ENCODE measurements at places on chromosomes 16 and 17. TPM values are rescaled to one million over a fixed set of nuclear protein-coding genes. Genes with fewer than 3 reads are reported as not detected.

DRC3 gene
- 1.3 TPM for total RNA-seq

GAS7 gene
- total RNA-seq, result 2.4 TPM

PLEKHH3 gene
- 27.6 TPM for total RNA-seq

UMOD gene
- total RNA-seq, result not detected

KRT36 gene
- total RNA-seq, result not detected

RRAD gene
- 0.98 TPM for total RNA-seq

ZG16B gene
- total RNA-seq, result not detected

SECTM1 gene
- total RNA-seq, result 3.0 TPM

SHBG gene
- 4.6 TPM for total RNA-seq

SLFN12L gene
- 0.30 TPM for total RNA-seq

FOXN1 gene
- total RNA-seq, result not detected

ABCA3 gene
- 1.9 TPM for total RNA-seq

KRTAP9-8 gene
- not detected for total RNA-seq

OR1F1 gene
- not detected for total RNA-seq

FAM171A2 gene
- 0.20 TPM for total RNA-seq

SAMD14 gene
- 1.9 TPM for total RNA-seq

TBKBP1 gene
- 2.2 TPM for total RNA-seq

CBLN1 gene
- 0.13 TPM for total RNA-seq

HSD17B2 gene
- 82.7 TPM for total RNA-seq

GLP2R gene
- total RNA-seq, result 0.68 TPM

SMARCD2 gene
- 73.9 TPM for total RNA-seq

SRP68 gene
- total RNA-seq, result 30.8 TPM

CDH16 gene
- not detected for total RNA-seq

CCL5 gene
- 0.48 TPM for total RNA-seq

MYH8 gene
- total RNA-seq, result not detected

PLD2 gene
- 8.5 TPM for total RNA-seq

ANKRD40CL gene
- total RNA-seq, result not detected

HBA2 gene
- 67.1 TPM for total RNA-seq

LRRC37A gene
- total RNA-seq, result 0.45 TPM

PGP gene
- 7.5 TPM for total RNA-seq
